ENCODE measurements at places on chromosomes 7 and 10.

GRCh38 chr7:85719981-85720953, 533.4 kb upstream of the SEMA3D start:
- DNase-seq: no peak

GRCh38 chr10:69890065-69890847, 88.5 kb downstream of the COL13A1 start:
- no peak for DNase-seq

- DNase-seq: no peak
These were observed 14.2 kb downstream of the SKAP2 start for GRCh38 chr7:26850193-26850651.

- no peak for DNase-seq
These were observed 132.7 kb downstream of the TAX1BP1 start for GRCh38 chr7:27872356-27873275.

DNA sequence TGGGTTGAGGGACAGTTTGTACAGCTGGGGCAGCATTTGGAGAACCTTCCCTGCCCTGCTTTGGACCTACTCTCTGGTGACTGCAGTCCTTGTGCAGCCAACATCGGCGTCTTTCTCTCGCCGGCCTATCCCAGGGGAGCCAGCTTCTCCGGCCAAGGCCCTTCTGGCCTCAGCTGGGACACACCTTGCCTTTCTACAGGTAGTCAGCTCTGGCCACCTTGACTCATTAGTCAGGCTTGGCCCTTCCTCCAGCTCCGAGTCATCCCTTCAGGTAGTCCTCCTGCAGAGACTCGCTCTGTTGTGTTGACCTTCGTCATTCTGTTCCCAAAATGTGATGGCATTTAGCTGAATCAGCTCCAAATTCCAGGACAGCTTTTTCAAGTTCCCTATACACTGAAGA, 145.0 kb upstream of the CHST15 start:
- DNase-seq: no peak

- no peak for DNase-seq
These were observed 52.6 kb downstream of the FAM53B start for GRCh38 chr10:124691421-124692099.

- no peak for DNase-seq
These were observed 60.8 kb downstream of the ADRA2A start for GRCh38 chr10:111137587-111137986.

DNA sequence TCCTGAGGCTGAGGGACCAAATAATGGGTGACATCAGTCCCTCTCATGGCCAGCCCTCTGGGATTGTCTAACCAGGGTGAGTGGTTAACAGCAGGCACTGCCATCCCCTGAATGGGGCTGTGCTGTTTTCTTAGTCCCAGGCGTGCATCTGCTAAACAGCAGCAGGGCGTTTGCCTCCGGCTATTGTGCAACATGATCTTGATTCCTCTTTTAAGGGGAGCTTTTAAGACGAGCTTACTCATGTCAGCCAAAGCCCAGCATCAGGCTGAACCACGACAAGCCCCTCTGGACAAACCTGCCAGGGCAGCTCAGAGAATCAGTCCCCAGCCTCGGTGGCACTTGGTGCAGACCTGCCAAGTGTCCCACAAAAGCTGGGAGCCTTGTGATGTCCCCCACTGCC, 16.2 kb upstream of the IGFBP3 start:
- no peak for DNase-seq

- DNase-seq: no peak
These were observed 350.4 kb downstream of the DNAJB6 start for GRCh38 chr7:157687158-157687557.

GRCh38 chr7:8436965-8437364, 3.6 kb downstream of the NXPH1 start:
- DNase-seq: peak; percentile 75

- DNase-seq: no peak
These were observed 420.7 kb upstream of the NFE2L3 start for GRCh38 chr7:25731068-25731845.

DNA sequence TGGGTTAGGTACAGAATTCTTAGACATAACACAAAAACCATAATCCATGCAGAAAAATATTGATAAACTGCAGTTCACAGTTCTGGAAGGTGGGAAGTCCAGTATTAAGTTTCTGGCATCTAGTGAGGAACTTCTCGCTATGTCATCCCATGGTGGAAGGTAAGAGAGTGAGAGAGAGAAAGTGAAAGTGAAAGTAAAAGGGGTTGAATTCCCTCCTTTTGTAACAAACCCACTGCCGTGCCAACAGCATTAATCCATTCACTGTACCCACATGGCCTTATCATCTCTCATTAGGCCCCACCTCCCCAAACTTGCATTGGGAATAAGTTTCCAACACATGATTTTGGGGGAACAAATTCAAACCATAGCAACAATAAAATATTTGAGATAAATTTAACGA, 17.1 kb downstream of the ZNF485 start:
- DNase-seq: no peak

DNA sequence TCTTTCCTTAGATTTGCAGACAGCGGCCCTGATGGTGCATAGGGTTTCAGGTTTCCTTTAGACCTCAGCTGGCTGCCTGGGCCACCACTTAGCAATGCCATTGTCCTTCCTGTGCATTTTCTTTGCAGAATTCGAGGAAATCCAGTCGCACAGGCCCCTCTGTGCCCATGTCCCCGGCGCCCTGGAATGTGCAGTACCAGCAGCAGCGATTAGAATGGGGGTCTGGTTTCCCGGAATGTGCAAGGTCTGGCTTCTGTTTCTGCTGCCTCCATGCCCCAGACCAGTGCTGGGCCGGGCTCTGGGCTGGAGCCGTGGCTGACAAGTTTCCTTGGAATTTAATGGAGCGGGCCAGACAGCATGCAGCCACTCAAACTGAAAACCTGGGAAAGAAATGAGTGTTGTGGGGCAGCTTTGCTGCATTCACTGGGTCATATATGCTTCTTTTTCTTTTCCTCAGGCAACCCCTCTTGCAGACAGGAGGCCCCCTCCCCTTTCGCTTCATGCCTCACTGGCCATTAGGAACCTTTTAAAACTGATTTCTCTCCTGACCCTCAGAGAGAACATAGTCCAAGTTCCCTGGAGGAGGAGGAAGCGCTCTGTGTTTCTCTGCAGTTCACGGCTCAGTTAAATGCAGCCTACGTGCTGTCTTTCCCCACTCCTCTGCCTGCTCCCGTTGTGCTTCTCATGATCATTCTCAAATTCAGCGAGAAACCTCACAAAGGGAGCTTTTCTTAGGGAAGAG, 14.4 kb downstream of the HTRA1 start:
- no peak for DNase-seq

DNA sequence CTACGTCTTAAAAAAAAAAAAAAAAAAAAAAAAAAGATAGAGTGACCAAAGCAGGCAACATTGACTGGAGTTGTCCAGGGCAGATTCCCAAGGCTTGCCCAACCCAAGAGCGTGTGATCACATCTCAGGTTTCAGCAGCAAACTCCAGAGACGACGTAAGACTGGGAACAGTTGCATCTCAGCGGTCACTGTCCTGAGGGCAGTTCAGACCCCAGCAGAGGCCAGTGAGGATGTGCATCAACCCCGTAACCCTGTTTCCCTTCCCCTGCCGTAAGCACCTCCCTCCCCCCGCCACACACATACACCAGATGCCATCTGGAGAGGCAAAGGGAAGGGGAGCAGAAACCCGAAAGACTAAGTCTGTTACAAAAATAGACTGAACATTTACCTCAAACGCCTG, 19.3 kb upstream of the TOMM7 start:
- no peak for DNase-seq

DNA sequence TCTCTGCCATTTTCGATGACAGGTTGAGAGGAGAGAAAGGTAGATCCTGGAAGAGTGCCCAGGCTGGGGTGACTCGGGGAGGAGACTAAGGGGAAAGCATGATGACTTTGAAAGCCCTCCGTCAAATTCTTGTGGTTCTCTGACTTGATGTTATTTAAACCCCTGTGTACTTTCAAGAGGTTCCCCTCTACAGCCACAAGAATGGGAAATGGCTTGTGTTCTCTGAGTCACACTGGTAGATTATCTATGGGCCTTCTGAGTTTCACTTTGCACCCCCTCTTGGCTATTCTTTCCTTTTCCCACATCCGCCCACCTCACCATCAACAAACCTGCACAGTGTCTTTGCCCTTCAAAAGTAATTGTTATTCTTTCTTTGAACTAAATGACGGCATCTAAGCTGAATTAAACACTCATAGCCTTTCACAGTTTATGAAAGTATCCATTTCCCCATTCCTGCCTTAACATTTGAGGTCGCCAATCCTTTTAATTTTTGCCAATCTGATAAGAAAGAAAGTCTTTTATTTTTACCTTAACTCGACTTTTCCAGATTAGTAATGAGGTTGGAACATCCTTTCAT, 24.1 kb downstream of the PRF1 start:
- peak; percentile 92 for DNase-seq

DNA sequence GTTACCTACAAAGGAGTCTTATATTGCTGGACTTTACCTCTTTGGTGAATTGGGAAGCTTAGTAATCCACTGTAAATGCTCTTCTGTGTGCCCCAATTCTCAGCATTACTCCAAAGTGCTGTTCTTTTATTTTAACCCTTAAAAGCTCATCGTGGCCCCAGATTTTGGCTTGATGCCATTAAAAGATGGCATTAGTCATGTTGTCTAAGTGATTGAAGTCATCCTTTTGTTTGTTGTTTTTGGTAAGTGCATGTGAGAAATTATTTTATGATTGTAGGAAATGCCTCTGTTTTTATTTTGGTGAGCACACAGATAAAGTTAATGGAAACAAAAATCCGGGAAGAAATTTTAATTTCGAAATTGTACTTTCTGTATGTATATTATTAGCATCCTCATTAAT, 82.5 kb upstream of the GATA3 start:
- DNase-seq: no peak

DNA sequence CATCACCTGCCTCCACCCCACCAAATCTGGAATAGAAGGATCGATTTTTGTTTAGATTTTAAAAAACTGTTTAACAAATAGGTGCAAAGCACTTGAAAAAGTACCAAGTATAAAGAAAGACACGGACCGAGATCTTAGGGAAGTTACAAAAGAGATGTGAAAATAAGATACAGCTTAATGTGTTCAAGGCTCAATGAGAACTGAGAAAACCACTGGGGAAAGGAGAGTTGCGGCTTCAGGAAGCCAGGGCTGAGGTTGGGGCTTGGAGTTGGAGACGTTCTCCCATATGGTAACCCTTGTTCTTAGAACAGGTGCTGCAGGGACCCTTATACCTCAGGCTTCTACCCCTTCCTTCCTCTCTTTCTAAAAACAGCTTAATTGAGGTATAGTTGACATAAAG, 140.2 kb downstream of the FANK1 start:
- no peak for DNase-seq

DNA sequence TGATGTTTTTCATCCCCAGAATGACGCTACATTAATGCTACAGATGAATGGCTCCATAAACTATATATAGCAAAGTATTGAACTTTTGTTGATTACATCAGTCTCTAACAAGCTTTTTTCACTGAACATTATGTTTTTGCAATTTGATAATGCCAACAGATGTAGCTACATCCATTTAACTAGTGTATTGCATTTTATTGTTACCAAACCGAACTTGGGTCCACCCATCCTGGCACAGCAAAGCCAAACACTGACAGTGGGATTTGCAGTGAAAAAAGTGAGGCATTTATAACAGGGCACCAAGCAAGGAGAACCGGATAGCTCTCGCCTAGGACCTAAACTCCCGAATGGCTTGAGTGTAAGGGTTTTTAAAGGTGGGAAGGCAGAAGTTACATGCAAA, 182.8 kb upstream of the TNS3 start:
- no peak for DNase-seq

- DNase-seq: no peak
These were observed 200.3 kb upstream of the ZWINT start for GRCh38 chr10:56561336-56561735.

DNA sequence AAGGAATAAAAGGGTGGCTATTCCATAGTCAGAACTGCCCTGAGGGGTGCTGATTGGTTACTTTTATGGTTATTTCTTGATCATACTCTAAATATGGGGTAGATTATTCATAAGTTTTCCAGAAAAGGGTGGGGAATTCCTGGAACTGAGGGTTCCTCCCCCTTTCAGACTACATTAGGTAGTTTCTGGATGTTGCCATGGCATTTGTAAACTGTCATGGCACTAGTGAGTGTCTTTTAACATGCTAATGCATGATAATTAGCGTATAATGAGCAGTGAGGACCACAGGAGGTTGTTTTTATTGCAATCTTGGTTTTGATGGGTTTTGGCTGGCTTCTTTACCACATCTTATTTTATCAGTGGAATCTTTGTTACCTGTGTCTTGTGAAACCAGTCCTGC, 26.5 kb upstream of the POT1 start:
- peak; percentile 2 for DNase-seq

- no peak for DNase-seq
These were observed 19.2 kb upstream of the ATOH7 start for GRCh38 chr10:68251151-68251550.

Data from activated CD8-positive, alpha-beta T cell treated with anti-CD3 and anti-CD28 coated beads for 36 hours (primary cell).